ENCODE measurements at places on chromosomes 3 and 15.

GRCh38 chr3:130918328-130918727 is 24.4 kb downstream of the ATP2C1 start:
- no peak for DNase-seq

DNA sequence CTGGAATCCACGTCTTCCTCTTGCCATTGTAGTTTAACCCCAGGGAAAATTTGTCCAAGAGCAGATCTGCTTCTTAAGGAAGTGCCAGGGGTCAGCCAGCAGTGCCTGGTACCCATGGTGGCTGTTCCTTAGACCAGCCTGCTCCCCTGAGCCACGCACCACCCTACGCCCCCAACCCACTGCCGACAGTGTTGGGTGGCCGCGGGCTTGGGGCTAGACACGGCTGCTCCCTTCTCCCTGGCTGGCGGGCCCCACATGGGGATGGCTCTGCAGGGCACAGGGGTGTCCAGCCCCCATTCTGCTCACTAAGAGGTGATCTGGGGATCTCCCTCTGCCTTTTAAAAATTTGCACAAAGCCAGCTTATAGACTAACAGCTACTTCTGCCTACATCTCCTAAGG is 104.8 kb downstream of the TMEM266 start:
- DNase-seq = no peak

DNA sequence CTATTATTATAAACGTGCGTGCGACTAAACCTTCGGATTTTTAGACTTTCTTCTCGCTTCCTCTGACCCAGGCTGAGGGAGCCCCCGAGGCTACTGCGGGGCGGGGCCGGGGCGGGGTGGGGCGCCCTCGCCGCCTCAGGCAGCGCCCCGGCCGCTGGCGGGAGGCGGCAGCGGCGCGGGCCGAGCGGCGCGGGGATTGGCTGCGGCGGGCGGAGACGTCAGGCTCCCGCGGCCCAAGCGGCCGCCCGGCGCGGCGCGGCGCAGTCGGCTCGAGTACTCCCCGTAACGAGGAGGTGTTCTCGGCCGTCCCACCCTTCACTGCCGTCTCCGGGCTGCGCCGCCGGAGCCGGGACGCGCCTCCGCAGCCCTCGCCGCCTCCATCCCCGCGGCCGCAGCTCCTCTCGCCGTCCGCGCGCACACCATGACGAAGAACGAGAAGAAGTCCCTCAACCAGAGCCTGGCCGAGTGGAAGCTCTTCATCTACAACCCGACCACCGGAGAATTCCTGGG is at the start of gene ATP1B3:
Gene ATP1B3 (plus strand): TSS at position 263 of the 510 bp plus-strand sequence. CDS start 159 bp downstream, at position 422.
- DNase-seq = peak; percentile 74

DNA sequence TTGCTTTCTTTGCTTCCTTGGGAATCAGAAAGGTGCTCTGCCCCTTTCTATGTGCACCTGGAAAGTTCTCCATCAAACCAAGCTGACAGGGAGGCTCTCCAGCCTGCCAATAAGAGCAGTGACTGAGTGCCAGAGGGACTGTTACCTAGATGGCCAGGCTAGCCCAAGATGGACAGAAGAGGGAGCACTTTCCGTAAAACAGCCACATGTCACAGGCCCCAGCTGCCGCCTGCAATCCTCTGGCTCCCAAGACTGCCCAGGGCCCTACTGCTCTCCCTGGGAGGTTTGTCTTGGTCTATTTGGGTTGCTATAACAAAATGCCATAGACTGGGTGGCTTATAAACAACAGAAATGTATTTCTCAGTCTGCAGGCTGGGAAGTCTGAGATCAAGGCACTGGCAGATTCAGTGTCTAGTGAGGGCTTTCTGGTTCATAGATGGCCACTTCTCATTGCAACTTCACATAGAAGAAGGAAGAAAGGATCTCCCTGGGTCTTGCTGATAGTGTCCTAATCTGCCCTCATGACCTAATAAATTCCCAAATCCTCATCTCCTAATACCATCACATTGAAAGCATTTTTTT is 72.3 kb downstream of the TAMM41 start:
- DNase-seq = peak; percentile 14

- no peak for DNase-seq
Measured at GRCh38 chr3:126684218-126684751, 19.8 kb upstream of the CHCHD6 start.
